ENCODE measurements at places on chromosomes 3 and 15.

GRCh38 chr3:30688776-30689641 is 82.6 kb downstream of the TGFBR2 start:
- DNase-seq, result peak; percentile 40

- DNase-seq, result no peak
Observed at GRCh38 chr3:73324203-73325155, 263.0 kb downstream of the EBLN2 start.

DNA sequence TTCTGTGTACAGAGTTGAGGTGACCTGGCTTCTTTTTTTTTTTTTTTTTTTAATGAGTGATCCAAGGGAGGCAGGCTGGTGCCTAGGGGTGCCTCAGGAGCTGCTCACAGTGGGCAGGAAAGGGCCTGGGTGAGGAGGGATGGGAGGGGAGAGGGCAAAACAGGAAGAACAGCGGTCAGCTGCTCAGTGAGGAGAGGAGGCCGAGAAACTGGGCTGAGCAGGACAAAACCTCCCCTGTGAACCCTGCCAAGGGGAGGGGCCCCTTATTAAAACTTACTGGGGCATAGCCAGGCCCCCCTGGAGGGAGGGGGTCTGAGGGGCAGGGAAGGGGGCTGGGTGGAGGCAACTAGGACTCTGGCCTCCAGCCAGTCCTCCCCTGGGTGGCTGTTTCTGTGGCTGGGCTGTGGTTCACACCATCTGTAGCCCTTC is 3.5 kb downstream of the PLEKHO2 start:
- DNase-seq, result no peak

- no peak for DNase-seq
Observed at GRCh38 chr3:192916371-192917027, 1.2 kb downstream of the MB21D2 start.

DNA sequence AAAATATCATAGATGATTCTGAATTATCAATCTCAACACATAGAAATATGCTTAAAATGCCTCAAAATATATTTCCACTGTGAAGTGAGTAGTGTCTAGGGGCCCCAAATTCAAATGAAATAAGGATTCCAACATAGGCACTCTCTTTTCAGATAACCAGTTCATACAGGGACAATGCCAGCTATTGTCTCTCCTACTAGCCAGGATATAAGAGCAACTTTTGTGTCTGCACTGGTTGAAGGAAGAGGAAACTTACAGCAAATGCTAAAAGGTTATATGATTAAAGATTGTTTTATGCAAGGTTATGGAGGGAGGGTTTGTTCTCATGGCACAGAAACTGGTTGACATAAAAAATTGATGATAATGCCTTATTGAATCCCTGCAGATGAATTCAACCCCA is 579.4 kb upstream of the ALCAM start:
- DNase-seq, result no peak

DNA sequence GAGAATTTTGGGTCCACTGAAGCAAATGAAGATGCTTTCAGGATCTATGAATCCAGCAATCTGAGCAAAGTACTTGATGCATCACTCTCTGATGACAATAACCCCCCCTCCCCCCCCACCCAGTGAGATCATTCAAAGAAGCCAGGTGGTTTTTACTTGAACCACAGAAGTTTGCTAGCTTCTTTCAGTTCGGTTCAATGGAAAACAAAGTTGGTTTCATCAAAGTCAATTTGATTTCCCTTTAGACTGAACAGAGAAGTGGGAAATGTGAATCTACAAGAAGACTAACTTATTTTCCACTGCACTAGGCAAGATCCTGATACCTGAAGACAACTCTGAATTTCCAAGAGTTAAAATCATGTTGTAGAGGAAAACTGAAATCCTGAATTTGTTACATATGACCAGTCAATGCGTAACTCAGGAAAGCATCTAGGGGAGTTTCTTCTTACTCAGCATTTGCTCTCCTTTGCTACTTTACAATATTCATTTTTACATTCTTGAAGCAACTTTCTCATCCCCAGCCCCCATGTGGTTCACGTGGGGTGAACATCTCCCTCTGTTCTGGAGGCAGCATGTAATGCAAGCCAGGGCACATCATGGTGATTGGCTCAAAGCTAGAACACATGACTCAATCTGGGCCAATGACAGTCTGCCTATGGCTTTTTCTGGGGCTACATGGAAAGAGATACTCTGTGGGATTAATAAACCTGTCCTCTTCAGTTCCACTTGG is 572.6 kb downstream of the FOXP1 start:
- peak; percentile 14 for DNase-seq

- no peak for DNase-seq
Observed at GRCh38 chr15:91456251-91456718, 356.2 kb downstream of the SV2B start.

DNA sequence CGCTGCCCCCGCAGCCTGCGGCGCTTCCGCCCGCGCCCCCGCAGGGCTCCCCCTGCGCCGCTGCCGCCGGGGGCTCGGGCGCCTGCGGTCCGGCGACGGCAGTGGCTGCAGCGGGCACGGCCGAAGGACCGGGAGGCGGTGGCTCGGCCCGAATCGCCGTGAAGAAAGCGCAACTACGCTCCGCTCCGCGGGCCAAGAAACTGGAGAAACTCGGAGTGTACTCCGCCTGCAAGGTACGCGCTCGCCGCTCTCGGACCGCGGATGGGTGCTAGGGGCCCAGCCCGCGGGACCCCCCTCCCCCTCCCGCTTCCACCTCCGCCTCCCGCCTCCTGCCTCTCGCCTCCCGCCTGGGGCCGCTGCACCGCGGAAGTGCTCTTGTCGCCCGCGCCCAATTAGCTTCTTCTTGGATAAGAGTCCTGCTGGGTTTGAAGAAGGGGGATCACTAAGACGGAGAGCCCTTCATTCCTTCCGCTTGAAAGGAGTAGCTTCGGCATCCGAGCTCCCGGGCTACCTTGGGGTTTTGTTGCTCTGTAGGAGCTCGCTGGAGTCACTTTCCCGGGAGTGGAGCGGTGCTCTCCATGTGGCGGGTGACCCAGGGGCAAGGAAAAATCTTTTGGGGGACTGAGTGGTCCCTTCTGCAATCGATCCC is 426 bp downstream of the KAT2B start:
- peak; percentile 62 for DNase-seq

GRCh38 chr3:17300441-17300840 is 415.7 kb downstream of the PLCL2 start:
- DNase-seq, result no peak

DNA sequence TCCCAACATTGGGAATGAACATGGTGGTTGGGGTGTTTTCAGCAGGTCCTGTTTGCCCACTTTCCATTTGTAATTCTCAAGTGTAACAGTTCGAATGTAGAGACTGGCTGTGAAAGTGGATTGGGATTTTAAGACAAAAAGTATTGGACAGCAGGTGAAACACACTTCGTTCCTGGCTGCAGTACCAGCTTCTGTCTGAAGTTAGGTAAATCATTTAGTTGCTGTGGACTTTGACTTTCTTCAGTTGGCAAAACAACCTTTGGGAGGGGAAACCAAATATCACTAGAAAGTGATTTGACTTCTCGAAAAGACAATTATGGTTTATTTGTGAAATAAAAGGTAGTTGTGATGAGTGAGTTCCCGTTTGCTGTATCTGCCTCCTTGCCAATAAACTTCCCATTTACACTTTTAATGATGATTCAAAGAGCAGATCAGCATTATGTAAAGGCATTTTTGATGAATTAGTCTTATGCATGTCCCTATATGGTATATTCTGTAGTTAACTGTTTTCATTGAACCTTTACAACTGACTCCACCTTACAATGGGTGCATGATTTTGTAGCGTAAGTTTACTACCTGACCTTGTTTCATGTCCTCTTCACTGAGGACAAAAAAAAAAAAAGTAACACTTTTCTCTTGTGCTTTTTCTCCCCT is 34.0 kb downstream of the FNDC3B start:
- no peak for DNase-seq

DNA sequence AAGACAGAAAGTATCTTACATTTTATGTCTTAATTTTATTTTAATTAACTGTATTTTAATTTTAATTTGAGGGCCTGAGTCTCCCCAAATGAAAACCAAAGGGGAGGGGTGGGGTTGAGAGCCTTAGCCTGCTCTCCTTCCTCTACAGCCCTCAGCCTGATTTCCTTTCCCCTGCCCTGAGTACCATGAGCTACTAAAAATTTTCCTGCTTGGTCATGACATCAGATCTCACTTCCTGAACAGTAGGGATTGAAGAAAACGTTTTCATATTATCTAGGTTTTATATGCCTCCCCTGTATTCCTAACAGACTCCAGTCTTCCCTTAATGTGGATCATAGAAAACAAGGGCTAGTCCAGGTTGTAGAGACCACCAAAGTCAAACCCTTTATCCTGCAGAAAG is 133.9 kb downstream of the MYLK start:
- no peak for DNase-seq

- DNase-seq, result no peak
Observed at GRCh38 chr3:20682573-20682972, 496.6 kb upstream of the SGO1 start.

- no peak for DNase-seq
Observed at GRCh38 chr3:107752202-107752990, 229.6 kb downstream of the BBX start.

- DNase-seq, result no peak
Observed at GRCh38 chr3:156449710-156450574, 105.0 kb downstream of the SSR3 start.

GRCh38 chr15:51775967-51776816 is 24.8 kb downstream of the TMOD2 start:
- DNase-seq, result peak; percentile 24

DNA sequence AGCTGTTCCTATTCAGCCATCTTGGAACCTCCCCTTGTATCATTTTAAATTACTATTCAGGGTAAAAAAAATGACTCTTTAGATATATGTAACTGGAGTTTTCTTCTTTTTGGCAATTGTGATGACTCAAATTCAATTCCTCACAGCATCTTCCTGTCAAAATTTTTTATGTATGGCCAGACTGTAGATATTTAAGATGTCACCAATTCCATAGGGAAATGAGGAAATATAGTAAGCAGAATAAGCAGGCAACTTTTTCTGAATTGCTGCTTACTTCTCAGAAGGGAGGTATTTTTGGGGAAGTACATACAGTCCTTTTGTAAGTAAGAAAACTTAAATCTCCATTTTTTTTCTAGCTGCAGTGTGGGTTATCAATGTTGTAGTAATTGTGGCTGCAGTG is 28.8 kb downstream of the EAF2 start:
- DNase-seq, result no peak

GRCh38 chr3:130465521-130465920 is 51.5 kb upstream of the COL6A6 start:
- no peak for DNase-seq

DNA sequence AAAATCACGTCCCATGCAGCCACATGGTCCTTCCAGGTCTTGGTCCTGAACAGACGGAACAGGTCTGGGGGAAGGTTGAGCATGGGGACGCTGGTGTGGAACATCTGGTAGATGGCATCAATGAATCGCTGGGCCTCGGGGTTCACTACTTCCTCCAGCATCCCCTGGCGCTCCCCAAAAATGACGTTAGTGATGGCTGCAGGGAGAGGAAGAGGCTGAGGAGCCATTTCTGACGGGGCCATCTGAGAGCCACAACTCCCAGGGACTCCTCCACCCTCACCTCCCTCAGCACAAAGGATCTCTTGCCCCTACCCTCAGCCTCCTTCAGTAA is 23.7 kb downstream of the CYP11A1 start:
- DNase-seq, result no peak

DNA sequence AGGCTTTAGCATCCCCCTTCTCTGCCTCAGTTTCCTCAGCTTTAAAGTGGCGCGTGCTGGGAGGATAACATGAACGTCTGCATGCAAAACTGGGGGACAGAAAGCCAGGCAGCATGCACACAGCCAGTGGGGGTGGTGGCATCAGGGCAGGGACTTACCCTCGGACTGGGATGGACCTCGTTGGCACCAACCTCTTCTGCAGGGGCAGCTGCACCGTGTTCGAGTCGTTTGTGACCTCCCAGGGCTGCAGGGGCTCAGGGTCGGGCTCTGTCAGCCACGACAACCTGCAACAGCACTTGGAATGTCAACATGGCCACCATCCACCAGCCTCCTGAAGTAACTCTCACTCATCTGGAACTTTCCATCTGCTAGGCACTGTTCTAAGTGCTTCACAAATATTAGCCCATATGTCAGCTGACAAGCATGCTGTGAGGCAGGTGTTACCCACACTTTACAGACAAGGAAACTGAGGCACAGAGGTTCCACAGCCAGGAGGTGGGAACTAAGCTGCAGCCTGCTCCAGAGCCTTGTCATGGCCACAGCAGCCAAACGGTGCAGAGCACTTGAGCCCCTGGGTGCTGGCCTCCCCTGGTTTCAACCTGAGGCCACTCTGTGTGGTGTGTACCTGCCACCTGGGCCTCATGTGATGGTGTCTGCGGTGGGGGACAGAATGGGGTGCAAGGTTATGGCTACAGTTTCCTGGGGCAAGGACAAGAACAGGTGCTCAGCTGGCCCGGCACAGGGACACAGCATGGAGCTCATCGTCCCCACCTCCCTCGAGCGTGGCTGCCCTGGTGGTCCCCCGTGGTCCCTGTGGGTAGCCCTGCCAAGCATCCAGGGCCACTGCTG is 6.7 kb downstream of the C3orf22 start:
- DNase-seq, result no peak

GRCh38 chr3:155446366-155446765 is 152.9 kb upstream of the STRIT1 start:
- DNase-seq, result no peak

DNA sequence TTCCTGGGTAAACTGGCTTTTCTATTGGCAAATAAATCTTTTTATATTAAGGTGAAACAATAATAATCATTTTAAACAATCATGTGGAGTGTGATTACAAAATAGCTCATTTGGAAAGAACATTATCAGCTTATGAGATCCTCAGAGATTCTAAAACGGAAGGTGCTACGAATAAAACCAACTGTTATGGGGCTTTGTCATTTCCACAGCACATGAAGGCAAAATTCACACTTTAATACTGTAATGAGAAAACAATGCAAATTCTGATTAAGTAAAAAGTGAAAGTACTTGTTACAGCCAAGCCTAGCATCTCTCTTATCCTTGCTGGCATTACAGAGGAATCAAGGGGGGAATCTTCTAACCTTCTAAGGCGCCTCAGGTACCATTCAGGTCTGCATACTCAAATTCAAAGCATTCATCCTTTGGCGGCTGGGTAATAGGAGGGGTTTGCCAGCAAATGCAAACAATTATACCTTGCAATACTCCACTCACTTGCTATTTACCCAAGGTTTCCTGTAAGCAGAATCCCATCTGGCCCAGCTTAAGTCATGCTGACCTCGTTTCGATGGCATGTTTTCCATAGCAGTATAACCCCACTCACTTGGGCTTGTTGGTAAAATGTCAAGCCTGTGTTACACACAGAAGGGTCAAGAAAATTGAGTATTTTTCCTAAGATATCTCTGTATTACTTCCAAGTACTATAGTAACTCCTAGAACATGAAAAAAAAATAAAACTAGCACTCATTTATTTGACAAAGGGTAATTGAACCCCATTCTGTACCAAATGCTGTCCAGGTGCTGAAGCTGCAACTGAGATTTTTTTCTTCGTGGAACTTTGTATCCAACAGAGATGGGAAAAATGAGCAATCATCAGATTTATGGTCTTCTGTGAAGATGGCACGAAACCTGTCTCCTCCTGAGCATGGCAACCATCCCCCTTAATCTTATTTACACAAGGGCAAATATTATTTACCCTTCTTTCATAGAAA is 183.7 kb upstream of the LMCD1 start:
- no peak for DNase-seq

GRCh38 chr15:78050441-78050809 is 27.1 kb downstream of the TBC1D2B start:
- no peak for DNase-seq

All from T-helper 1 cell (primary cell).